Endothelial cell of coronary artery (primary cell): ENCODE measurements at places on chromosomes 6 and 20. TPM values are rescaled to one million over a fixed set of nuclear protein-coding genes. Genes with fewer than 3 reads are reported as not detected.

Gene MUCL3
- total RNA-seq = not detected in 2 replicates

Gene RIOK1
- total RNA-seq = 28.4 and 32.0 TPM in 2 replicates

Gene BPIFB2
- total RNA-seq = not detected in 2 replicates

Gene VWA7
- total RNA-seq = 0.09 TPM in 1 of 2 replicates, not detected in the other

Gene TBXT
- total RNA-seq = not detected in 2 replicates

Gene MEI4
- total RNA-seq = under 0.01 TPM in 1 of 2 replicates, not detected in the other
